Upper lobe of right lung (tissue), 1 donor: ENCODE measurements at places on chromosomes 7 and 10. TPM values are rescaled to one million over a fixed set of nuclear protein-coding genes. Genes with fewer than 3 reads are reported as not detected.

DNA sequence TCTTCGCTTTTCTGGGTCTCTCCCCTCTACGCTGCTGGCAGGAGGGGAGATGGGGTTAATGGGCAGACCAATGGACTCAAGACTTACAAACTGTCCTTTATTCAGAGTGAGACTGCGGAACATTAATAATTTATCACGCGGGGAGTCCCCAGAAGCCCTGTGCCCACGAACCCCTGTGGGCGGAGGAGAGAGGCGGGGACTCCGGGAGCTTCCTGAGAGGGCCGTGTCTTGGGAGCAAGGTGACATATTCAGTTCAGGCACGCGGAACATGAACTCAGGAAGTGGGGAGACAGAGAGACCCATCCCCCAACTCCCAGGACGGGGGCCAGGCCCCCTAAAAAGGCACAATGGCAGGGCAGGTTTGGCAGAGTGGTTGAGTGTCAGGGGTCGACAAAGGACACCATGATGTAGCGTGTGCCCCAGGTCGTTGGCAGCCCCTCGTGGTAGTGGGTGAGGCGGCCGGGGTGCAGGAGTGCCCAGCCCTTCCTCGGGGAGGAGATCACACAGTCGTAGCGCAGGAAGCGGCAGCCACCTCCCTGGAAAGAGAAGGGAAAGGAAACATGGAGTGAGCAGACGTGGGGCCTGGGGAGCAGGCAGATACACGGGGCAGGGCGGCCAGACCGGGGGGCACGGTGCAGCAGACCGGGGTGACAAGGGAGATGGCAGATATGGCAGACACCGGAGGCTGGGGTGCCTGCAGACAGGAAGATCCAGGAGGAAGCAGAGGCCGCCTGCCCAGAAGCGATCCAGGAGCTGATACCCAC, 5.2 kb upstream of the MOGAT3 start:
- peaks cover 6% of the 10 kb centered on the region for H3K4me1 ChIP-seq
- H3K27me3 ChIP-seq: peaks cover 23% of the 10 kb centered on the region
- H3K4me3 ChIP-seq: no peak overlapping the region
- no peak overlapping the region for H3K27ac ChIP-seq

- H3K27me3 ChIP-seq: no peaks in the 10 kb centered on the region
- H3K4me1 ChIP-seq: no peaks in the 10 kb centered on the region
- H3K4me3 ChIP-seq: no peak overlapping the region
- H3K36me3 ChIP-seq: peaks cover under 1% of the 10 kb centered on the region
Measured at GRCh38 chr10:121509112-121509511, 89.1 kb downstream of the FGFR2 start.

- peaks cover 16% of the 10 kb centered on the region for H3K4me1 ChIP-seq
- H3K36me3 ChIP-seq: no peaks in the 10 kb centered on the region
- no peak overlapping the region for H3K27ac ChIP-seq
- DNase-seq: peak; percentile 46
- no peak overlapping the region for H3K4me3 ChIP-seq
Measured at GRCh38 chr10:12501841-12502525, 152.6 kb downstream of the CAMK1D start.

GRCh38 chr7:94933256-94933990, 26.0 kb downstream of the PPP1R9A start:
- H3K36me3 ChIP-seq: no peaks in the 10 kb centered on the region
- H3K4me3 ChIP-seq: no peak overlapping the region
- H3K27ac ChIP-seq: no peak overlapping the region
- DNase-seq: no peak
- no peaks in the 10 kb centered on the region for H3K4me1 ChIP-seq

DNA sequence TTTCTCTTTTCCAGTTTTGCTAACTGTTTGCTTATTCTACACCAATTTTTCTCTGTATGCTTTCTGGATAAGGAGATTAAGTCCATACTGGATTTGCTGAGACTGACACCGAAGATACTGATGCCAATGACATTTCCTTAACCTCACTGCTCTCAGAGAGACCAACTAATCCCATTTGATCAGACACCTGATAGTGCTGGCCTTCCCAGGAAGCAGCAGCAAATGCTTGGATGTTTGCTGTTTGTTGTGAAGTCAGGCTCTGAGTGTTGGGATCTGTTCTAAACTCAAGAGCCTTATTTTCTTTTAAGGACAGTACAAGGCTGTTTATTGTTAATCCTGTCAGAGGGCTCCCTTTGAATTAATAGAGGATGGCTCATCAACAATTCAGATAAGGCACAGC, 143.3 kb downstream of the ANK3 start:
- H3K4me3 ChIP-seq: no peak overlapping the region
- no peaks in the 10 kb centered on the region for H3K36me3 ChIP-seq
- H3K4me1 ChIP-seq: no peaks in the 10 kb centered on the region
- DNase-seq: no peak
- H3K27ac ChIP-seq: no peak overlapping the region
- no peaks in the 10 kb centered on the region for H3K27me3 ChIP-seq

Gene GPR15LG
- total RNA-seq: not detected

- DNase-seq: no peak
- no peak overlapping the region for H3K27ac ChIP-seq
- H3K36me3 ChIP-seq: no peaks in the 10 kb centered on the region
- H3K4me3 ChIP-seq: no peak overlapping the region
Measured at GRCh38 chr7:26081638-26082037, 70.4 kb upstream of the NFE2L3 start.
